Hepatic stellate cell (primary cell): ENCODE measurements at places on chromosomes 4 and X.

DNA sequence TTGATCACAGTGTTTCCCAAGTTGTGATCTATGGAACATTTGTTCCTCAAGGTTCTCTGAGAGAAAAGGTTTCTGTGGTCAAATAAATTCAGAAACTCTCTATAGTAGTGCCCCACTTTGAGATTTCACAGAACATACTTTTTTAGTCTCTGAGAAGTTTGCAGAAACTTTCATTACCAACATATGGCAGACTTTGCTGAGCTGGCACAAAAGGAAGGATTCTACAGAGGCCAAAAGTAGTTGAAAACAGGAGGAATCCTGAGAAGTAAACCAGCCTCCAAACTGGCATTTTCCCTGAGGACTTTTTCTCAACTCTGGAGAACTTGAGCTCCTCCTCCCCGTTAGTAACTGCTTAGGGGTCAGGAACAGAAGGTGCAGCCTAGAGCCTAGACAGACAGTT lies 117.8 kb upstream of the ESX1 start:
- DNase-seq, result no peak

GRCh38 chrX:24796204-24796603 lies 102.5 kb downstream of the POLA1 start:
- DNase-seq, result no peak

GRCh38 chrX:45669715-45670340 lies 469.2 kb upstream of the DIPK2B start:
- no peak for DNase-seq

DNA sequence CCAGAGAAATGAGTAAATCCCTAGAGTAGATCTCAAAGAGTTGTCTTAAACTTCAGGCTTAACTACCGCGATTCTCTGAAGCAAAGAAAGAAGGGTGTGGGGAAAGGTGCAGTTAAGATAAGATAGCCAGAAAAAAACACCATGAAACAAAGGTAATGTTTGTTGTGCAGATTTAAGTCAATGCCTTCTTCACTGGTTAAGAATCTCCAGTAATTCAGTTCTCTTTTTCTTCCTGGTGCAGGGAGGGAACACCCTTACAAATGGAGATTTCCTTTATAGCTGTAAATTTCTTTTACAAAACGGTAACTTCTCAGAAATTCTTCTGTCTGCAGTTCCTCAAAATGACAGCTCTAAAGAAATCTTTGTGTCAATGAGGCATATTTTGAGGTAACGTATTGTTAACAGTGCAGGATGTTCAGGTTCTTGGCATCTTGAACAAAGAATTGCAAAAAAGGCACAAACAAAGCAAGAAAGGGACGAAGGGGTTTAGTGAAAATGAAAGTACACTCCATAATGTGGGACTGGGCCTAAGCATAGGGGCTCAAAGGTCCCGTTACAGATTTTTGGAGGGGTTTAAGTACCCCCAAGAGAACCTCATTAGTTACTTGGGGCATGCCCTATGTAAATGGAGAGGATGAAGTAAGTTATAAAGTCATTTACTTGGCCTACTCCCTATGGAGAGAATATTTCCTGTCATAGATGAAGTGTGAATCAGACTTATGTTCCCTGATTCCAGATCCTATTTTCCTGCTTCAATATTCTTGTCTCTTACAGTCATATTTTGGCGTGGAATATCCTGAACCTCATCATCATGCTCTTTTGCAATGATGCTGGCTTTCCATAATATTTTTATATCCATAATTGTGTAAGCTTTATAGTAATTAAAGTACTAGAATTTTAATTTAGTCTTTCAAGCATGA lies 492.0 kb downstream of the PCDH11X start:
- no peak for DNase-seq

DNA sequence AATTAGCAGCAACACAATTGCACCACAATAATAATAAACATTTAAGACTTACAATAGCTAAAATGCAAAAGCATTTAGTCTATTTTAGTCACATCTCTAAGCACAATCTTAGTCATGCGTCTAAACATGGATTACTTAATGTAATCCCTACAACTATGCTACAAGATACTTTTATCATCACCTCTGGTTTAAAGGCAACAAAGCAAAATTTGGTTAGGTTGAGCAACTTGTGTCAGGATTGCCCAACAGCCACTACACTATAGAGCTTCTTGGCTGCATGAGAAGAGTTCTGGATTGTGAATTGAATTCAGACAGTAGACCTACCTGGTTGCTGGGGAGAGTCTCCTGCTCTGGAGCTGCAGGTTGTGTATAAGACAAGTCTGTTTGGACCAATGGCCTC lies 146.5 kb upstream of the PUDP start:
- DNase-seq, result no peak

GRCh38 chr4:145404761-145405160 lies 76.9 kb upstream of the SMAD1 start:
- DNase-seq, result no peak

- DNase-seq, result no peak
Measured at GRCh38 chrX:154409222-154409871, at the start of gene DNASE1L1. Gene DNASE1L1 (minus strand): TSS chrX:154409254. CDS start chrX:154405568, 3,686 bp downstream.

GRCh38 chr4:150032541-150032940 lies 45.7 kb upstream of the DCLK2 start:
- no peak for DNase-seq

GRCh38 chr4:80074069-80074468 lies 1.0 kb upstream of the ANTXR2 start:
- no peak for DNase-seq

GRCh38 chr4:169311643-169312365 lies 41.0 kb upstream of the SH3RF1 start:
- peak; percentile 63 for DNase-seq
